Hematopoietic multipotent progenitor cell treated with erythropoietin and hydrocortisone succinate and interleukin-3 and kit ligand, for 4 days (in vitro differentiated cells): ENCODE measurements at places on chromosomes 6 and 20.
A peak's percentile ranks its signal among the peaks of the same experiment; 100 is the strongest.

GRCh38 chr20:41526327-41526726, 91.8 kb downstream of the CHD6 start:
- DNase-seq: peak; percentile 28

DNA sequence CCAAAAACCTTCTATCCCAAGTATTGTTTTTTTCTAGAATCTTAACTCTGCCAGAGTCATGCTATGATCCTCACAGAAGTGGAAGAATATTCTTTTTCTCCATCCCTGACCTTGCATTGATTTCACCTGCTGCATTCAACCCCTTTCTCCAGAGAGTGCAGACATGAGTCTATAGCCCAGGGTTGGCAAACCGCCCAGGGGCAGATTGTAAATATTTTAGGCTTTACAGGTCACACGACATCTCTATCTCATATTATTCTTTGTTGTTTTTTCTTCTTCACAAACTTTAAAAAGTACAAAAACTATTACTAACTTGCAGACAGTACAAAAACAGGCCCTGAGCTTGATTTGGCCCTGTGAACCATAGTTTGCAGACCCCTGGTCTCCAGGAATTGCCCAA, 112.1 kb upstream of the ASF1A start:
- DNase-seq: no peak

DNA sequence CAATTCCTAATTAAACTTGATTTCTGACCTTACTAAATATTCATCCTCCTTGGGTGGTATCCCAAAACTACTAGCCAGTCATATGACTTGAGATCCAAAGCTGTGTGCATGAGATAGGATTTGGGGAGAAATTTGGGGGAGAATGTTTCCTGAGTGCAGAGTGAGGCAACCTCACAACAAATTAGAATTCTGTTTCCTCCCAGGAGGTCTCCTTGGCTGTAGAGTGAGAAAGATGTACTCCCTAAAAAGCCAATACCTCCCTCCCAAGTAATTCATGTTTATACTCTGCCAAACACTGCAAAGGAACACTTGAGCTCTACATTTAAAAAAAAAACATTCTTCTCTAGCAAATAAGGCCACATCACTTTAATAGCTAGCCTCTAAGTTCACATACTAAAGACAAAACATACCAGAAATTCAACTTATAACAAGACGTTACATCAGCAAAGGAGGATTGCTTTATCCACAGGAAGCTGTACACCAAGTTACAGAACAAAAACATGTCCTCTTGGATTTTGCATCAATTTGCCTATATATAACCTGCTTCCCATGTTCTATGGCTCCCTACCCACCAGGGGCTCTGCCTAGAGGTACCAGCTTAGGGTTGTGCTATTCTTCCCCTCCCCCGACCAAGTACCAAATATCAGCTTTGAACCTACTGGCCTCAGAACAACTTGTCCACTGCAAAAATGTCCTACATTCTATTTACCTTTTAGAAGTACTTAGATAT, 15.4 kb upstream of the TMEM30A start:
- no peak for DNase-seq

DNA sequence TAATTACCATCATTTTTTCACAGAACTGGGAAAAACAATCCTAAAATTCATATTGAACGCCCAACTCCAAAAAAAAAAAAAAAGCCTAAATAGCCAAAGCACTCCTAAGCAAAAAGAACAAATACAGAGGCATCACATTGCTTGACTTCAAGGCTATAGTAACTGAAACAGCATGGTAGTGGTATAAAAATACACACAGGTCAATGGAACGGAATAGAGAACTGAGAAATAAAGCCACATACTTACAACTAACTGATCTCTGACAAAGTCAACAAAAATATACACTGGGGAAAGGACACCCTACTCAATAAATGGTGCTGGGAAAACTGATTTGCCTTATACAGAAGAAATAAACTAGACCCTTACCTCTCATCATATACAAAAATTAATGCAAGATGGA, 89.6 kb downstream of the MRAP2 start:
- no peak for DNase-seq

DNA sequence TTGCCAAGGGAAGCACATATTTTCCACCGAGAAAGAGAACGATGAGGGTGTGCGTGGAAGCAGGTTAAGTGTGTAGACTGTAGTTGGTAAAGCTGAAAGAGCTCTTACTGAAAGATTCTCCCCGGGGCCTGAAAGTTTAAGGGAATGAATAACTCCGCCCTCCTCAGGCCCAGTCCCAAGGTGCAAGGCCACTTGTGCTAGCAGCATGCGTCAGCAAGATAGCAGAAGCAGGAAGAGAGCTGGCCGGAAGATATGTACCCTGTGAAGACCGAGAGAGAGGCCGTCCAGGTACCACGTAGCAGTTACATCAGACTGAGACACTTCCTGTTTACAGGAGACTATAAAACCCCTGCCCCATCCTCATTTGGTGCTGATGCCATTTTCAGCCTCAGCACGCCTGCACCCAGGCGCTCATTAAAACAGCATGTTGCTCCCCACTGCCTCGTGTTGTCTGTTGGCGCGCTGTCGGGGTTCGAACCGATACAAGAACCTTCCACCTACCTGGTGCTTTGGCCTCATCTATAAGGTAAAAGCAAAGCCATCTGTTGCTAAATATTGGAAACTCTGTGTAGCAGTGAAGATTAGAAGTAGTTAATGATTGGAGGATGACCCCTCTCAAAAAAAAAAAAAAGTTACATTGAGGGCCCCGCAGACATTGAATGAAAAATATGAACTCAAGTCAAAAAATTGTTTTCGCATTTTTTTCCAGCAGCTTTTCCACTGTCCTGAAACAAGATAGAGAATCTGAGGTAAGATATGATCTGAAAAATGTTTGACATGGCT, 18.6 kb upstream of the FAM135A start:
- peak; percentile 26 for DNase-seq

- no peak for DNase-seq
Observed at GRCh38 chr6:19571176-19571575, 266.0 kb upstream of the ID4 start.

- no peak for DNase-seq
Observed at GRCh38 chr6:143562143-143562542, 50.6 kb upstream of the FUCA2 start.
